A172 (cell line): ENCODE measurements at places on chromosomes 12 and 14. TPM values are rescaled to one million over a fixed set of nuclear protein-coding genes. Genes with fewer than 3 reads are reported as not detected.

DNA sequence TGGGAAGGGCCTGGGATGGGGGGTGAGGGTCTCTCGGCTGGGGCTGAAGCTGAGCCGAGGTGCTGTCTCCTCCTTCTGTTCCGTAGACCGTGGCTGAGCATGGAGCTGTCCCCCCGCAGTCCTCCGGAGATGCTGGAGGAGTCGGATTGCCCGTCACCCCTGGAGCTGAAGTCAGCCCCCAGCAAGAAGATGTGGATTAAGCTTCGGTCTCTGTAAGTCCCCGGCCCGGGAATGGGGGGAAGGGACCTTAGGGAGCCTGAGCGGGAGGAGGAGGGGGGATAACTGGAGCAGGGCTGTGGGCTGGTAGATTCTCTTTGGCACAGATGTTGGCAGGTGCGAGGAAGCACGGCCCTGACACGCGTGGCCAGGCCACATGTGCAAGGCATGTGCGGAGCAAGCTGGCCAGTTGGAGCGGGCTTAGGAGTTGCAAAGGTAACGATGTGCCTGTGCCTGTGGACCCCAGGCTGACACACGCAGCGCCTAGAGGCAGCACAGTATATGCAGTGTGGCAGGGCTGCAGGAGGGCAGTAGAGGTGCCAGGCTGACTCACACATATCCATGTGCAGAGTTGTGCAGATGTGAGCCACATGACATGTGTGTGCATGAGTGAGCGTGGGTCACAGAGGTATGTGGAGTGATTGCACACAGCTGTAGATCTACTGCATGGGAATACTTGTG lies 512 bp downstream of the PDE1B start:
- DNase-seq, result no peak

- peak; percentile 13 for DNase-seq
Observed at GRCh38 chr14:50675597-50675996, 7.5 kb upstream of the SAV1 start.

RGS6 gene
- total RNA-seq, result not detected in 2 replicates

MOK gene
- total RNA-seq, result 8.4 and 11.6 TPM in 2 replicates

DNA sequence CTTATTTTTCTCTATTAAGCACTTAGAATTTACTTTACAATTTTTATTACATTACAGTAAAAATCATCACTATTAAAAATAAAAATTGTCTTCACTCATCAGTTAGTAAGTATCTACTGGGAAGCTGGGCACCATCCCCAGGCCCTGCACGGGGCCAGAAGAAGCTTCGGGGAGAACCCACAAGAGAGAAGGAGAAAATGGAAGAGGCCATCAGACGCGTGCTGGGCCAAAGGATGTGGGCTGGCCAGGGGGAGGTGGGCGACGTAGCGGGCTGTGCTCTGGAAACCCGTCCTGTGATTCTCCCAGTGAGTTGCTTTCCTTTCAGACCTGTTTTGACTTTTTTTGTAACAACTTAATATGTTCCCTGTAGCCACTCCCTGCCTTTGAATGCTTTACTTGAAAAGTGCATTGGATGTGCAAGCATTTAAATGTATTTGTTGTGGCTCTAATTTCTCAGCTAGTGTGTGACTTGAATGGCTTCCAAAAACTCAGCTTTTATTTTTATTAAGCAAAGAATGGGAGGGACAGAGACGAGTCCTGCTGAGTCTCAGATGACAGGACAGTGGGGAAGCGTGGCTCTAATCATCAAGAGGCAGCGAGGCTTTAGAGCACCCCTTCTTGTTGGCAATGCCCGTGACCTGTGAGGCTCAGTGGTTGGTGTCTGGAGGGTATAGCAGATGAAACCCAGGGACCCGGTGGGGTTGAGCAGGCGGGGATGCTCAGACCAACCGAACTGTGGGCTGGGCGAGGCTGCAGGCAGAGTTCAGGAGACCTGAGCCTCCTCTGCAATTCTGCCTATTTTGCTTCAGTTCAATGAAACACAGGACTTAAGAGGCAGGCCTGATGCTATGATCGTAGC lies 38.8 kb downstream of the SYNE3 start:
- no peak for DNase-seq
